ENCODE measurements at places on chromosomes 7 and 10.

GRCh38 chr10:129933456-129934092 lies 30.5 kb downstream of the EBF3 start:
- DNase-seq = no peak

DNA sequence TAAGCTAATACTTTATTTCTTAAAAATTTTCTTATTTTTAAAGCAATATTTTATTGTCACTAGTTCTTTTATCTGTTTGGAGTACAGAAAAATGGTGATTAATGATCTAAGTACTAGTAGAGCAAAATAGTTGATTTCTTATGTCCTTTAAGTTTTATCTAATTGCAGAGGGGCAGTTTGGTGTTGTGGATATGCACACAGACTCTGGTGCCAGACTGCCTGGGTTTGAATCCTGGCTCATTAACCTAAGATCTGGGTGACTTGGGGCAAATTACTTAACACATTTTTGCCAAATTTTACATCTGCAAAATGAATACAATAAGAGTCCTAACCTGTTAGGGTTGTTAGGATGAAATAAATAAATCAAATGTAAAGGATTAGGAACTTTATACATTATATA lies 10.7 kb upstream of the PRPS1L1 start:
- no peak for DNase-seq

DNA sequence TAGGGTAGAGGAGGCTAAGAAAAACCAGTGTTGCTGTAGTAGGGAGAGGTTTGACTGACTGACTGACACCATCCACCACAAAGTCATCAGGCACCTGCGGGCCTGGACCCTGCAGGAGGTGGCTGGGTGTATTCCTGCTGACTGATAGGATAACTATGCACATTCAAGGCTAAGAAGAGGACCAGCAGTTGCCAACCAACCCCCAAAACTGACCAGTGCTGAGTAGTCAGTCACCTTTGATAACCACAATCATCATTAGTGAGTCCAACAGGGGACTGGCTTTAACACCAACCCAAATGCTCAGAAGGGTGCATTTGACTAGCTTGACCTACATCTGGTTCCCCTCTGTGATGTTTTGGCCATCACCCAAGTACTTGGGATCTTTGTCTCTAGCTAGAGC lies 30.5 kb downstream of the PLXNA4 start:
- DNase-seq = no peak

GRCh38 chr7:24477398-24478136 lies 95.7 kb upstream of the PALS2 start:
- peak; percentile 6 for DNase-seq

DNA sequence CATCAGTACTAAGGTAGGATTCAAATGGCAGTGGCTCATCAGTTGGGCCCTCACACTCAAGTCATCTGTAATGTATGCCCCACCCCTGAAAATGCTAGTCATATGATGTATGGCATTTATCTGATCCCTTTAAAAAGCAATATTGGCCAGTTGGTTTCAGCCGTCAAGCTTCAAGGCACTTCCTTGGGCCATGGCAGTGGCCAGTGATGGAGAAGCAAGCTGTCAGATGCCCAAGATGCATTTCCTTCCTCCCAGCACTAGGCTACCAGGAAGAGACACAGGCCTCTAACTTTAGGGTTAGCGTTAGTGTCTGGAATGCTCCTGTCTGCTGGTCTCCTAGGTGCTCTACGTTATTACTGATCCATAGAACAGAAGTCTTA lies 64.1 kb downstream of the PIK3AP1 start:
- no peak for DNase-seq

GRCh38 chr7:134720091-134720935 lies 59.1 kb upstream of the CALD1 start:
- DNase-seq = no peak

DNA sequence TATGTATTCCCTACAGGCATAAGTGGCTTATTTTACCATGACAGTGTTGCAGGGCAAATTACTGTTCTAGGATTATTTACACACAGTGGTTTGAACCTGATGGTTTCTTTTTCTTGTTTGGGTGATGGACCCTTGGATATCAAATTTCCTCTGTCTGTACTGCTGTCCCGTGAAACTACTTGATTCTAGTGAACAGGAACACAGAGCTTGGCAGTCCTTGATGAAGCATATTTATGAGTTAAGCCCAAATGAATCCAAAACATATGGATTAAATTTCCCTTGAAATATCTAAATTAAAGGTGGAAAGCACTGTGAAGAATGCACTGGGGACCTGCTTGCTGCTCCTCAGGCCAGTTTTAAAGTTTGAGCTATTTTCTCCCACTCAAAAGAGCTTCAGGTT lies 635.3 kb downstream of the INHBA start:
- no peak for DNase-seq

GRCh38 chr7:38360776-38361175 lies 87.3 kb upstream of the TARP start:
- no peak for DNase-seq

DNA sequence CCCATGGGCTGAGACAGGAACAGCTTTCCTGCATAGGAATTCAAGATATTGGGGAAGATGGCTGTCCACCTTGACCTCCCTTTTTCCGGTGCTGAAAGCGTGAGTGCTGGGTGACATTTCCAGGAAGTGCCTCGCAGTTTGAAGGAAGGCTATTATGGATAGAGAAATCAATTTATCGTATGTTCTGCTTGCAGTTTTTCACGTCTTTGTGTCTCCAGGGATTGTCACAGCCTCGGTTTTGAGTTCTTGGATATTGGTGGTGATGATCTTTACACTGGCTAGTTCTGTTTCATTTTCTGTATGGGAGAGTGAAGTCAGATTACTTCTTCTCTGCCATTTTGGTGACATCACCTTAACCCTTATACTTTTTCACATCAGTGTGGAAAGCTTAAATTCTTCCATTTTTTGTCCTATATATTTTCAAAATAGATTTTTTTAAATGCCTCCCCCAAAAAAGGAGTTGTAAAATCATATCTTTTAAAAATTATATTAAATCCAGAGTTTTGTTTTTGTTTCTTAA lies 102.5 kb upstream of the APBB1IP start:
- no peak for DNase-seq

DNA sequence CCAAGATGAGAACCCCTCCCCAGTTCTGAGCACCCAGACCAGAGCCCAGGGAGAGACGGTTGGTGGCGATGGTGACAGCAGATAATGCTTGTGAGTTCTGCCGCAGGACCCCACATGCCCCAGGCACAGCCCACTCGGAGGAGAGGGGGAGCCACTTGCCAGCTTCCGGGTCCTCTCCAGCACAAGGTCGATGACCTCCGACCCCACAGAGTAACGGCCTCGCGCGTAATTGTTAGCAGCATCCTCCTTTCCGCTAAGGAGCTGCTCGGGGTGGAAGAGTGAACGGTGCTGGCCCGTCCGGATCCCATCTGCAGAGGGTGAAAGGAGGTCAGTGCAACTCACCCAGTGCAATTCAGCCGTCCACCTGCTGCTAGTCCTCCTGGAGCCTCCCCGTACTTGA lies 9.5 kb downstream of the TUBAL3 start:
- DNase-seq = no peak

GRCh38 chr7:17830206-17830605 lies 110.1 kb downstream of the SNX13 start:
- no peak for DNase-seq

GRCh38 chr10:65805993-65806392 lies 1119.8 kb upstream of the LRRTM3 start:
- DNase-seq = no peak

DNA sequence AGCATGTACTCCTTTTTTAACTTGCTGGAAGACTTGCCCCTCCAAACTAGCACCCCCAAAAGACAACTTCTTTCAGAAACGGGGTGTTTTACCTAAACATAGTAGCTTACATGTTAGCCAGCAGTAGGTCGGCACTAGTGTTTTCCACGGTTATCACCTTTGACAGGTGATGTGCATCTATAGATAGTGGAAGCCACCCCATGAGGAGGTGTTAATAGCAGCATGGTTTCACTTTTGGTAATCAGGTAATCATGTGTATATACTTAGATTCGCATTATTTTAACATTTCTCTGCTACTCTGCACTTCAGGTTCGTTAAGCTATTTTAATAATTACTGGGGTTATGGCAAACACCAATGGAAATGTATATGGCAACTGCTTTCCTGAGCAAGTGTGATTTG lies 17.6 kb downstream of the SRI start:
- DNase-seq = no peak
